ENCODE measurements at places on chromosomes 11 and 22.

DNA sequence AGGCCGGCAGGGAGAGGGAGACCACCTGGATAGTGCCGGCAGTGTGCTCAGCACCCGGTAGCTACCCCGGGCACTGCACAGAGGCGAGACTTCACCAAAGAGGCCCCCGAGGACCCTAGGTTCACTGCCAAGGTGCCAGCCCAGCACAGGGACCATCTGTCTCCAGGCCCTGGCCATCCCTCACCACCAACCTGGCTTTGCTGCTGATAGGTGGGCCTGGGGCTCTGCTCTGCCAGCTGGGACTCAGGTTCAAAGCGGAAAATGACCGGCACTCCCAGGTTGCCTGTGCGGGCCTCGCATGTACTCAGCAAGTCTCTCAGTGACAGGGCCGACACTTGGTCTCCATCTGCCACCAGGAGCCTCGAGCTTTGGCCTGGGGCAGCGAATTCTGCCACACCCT is 812.2 kb downstream of the BRD1 start:
- no peak for DNase-seq

DNA sequence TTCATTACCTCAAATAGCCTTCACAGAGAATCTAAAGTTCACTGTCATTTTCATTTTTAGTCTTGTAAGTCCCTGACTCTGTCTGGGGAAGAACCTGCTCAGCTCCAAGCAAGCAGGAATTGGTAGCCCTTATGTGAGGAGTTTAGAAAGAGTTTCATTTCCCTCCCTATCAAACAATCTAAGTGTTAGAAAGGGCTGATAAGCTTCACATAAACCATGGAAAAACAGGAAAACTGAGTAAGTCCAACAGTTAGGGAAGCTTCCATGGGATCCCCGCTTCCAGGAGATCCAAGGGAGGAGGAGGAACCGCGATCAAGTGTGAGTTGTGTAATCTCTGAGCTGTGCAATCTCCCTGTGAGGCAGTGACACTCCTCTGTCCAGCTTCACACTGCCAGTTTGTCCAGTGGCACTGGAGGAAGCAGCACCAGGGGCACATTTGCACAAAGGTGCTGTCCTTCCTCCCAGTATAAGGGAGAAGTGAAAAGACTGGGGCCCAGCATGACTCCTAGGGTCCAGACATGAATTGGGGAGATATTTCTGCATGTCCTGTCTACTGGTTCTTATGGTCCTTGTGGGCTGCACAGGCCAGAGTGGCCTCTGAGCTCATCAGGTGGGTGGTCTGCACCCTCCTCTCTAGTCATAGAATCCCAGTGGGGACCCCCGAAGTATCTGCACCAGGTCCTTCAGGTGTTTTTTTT is 4.3 kb downstream of the PRAME start:
- DNase-seq: no peak

DNA sequence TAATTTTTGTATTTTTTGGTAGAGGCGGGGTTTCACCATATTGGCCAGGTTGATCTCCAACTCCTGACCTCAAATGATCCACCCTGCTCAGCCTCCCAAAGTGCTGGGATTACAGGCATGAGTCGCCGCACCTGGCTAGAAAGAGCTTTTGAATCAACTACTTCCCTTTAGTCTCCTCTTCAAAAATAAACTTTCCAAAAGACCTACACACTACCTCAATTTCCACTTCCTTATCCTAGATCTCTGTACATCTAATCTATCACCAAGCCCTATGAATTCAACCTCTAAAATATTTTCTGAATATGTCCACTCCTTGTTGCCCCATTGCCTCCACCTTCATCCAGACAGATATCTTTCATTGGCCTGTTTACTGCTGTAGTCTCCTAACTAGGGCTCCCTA is 13.1 kb upstream of the DDX6 start:
- no peak for DNase-seq

GRCh38 chr22:37146051-37146385 is 3.7 kb downstream of the IL2RB start:
- no peak for DNase-seq

DNA sequence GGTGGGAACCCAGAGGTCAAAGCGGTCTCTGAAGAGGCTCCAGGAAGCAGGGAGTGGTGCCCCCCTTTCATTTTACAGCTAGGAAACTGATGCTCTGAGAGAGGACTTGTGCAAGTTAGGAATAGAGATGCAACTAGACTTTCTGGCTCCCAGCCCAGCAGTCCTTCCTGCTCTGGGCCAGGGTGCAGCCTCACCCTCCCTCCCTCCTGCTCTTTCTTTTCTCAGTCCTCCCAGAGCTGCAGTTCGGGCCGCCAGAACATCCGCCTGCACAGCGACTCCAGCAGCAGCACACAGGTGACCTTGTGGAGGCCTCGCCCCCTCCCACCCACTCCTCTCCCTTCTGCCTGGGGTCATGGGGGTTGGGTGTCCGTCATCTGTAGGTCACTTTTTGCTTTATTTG is 51.5 kb downstream of the LHFPL7 start:
- DNase-seq: no peak

DNA sequence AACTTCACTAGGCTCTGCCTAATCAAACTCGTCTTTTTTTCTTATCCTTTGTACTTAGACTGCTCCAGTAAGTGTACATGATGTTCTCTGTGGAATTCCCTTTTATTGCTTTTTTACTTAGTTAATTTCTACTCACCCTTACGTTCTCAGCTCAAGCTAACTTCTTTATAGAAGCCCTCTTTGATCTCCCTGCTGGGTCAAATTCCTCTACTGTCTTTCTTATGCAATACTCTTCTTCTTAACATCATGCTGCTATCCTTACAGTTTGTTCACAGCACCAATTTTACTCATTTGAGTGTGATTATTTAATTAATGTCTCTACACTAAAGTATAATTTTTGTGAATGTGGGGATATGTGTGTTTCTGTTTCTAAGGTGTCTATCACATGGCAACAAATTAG is 498.3 kb downstream of the CNTN5 start:
- no peak for DNase-seq

DNA sequence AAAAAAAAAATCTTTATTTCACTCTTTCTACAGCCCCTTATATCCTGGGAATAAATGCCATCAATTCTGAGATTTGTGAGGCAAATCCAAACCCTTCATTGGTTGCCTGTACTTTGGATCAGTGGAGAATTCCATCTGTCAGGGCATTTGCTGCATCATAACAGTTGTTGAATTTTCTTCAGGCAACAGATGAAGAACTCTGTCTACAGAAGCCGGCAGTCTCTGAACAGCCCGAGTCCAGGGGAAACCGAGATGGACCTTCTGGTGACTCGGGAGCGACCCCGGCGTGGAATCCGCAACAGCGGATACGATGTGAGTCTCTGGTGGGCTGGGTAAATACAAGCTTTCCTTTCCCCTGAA is 82.3 kb downstream of the C11orf91 start:
- DNase-seq: no peak

GRCh38 chr11:95361180-95361579 is 130.2 kb upstream of the SESN3 start:
- DNase-seq: no peak

DNA sequence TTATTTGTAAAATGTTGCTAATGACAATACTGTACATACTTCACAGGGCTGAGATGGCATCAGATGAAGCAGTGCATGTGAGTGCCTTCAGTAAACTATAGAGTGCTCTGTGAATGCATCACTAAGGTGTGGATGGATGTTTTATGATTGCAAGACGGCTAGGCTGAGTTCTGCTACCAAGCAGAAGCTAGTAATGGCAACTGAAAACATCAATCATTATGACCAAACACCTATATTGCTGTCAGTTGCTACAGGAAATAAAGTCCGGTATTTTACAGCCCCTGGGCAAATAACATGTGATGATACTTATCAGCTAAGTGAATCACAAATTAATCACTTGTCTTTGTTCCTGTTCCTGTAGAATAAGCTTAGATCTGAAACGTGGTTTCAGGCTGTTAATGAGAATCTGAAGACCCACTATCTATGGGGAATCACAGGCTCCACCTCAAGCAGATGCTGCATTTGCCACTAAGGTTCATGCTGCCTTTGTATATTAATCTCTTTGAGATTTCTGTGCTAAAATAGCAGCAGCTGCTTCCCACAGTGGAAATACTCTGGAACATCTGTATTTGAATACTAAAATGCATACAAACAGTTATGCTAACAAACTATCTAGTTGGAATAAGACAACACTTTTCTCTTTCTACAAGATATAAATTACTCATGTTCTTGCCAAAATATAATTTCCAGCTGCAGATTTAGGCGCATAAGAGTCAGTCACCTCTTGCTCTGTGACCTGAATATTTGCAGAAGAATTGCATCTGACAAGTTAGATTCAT is 254.0 kb upstream of the PITPNB start:
- DNase-seq: no peak

DNA sequence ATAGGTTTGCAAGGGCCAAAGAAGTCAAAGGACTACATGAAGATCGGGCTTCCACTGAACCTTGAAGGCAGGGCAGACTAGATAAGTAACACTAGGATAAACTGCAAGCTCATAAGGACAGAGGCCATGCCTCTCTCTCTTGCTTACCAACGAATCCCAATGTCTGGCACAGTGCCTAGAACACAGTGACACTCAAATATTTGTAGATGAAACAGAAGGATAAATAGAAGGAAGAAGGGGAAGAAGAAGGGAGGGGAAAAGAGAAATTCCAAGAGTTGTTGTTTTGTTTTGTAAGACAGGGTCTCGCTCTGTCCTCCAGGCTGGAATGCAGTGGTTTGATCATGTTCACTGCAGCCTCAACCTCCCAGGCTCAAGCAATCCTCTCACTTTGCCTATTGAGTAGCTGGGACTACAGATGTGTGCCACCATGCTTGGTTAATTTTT is 26.9 kb downstream of the SIK3 start:
- DNase-seq: no peak

DNA sequence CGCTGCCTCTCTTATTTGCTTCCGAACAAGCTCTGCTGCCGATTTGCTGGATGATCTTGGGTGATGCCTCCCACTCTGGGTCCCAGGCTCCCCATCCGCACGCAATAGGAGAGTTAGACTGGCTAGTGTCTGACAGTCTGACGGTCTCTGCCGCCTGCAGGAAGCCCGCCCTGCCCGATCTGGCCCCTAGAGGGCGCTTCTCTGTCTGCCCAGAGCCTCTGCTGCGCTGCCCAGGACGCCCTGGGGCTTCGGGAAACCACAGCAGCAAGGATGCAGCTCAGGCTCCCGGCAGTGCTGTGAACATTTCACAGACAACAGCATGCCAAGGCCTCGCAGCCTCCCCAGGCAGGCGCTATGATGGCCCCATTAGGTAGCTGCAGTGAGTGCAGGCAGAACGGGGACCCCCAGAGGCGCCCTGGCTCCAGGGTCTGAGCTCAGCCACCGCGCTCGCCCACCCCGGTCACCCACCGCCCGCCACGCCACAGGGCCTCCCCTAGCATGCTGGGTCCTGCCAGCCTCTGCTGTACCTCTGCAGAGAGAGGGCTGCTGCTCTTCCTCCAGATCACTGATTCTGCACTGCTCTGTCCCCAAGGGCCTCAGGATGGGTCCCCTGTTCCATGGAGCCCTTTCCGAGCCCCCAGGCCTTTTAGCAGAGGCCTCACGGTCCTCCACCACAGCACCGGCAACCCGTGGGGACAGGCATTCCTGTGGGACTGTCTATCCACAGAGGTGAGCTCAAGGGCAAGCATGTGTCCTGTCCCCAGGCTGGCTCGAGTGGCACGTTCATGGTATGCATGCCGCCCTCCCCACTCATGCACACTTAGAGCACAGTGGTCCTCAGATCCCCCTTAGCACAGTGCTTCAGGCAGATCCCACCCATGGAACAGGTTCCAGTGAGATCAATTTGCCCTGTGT is 4.3 kb upstream of the BAIAP2L2 start:
- peak; percentile 80 for DNase-seq

DNA sequence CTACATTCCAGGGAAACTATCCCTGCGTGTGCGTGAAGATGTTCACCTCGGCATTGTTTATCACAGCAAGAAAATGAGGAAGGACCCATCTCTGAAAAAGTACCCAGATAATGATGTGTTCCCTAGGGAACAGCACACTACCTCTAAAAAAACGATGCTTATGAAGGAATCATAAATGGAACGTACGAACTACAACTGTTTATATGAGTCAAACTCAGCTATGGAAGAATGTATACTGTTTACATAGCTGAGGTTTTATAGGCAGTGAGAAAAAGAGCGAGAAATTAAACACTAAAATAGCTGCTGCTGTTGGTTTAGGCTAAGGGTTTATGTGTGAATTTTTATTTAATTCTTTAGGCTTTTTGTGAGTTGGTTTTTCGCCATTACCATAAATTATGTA is 48.9 kb downstream of the APOL1 start:
- no peak for DNase-seq

GRCh38 chr11:13298765-13299164 is 21.2 kb downstream of the BMAL1 start:
- no peak for DNase-seq

GRCh38 chr11:83122050-83122449 is 34.9 kb upstream of the PCF11 start:
- DNase-seq: no peak

DNA sequence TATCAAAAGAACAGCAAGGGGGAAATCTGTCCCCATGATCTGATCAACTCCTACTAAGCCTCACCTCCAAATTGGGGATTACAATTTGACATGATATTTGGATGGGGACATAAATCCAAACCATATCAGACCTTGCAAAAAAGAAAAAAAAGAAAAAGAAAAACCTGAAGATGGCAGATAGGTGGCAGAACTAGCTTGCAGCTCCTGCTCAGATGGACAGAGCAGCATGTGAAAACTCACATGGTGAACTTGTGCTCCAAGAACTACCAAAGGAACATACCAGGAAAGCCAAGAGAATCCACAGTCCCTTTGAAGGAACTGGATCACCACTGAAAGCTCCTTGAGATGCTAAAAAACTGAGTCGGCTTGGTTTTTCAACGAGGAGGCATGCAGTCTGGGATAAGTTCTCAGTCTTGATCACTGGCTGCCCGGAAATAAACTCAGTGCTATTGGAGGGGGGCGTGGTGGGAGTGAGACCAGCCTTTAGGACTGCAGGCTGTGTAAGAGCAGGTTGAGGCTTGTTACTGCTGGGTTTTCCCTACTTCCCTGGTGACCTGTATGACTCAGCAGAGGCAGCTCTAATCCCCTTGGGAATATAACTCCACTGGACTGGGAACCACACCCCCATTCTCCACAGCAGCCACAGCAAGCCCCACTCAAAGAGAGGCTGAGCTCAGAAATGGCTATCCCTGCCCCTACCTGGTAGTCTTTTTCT is 358.3 kb upstream of the ARHGAP42 start:
- DNase-seq: peak; percentile 52

- DNase-seq: no peak
Observed at GRCh38 chr22:32018056-32018455, 25.0 kb upstream of the SLC5A1 start.

DNA sequence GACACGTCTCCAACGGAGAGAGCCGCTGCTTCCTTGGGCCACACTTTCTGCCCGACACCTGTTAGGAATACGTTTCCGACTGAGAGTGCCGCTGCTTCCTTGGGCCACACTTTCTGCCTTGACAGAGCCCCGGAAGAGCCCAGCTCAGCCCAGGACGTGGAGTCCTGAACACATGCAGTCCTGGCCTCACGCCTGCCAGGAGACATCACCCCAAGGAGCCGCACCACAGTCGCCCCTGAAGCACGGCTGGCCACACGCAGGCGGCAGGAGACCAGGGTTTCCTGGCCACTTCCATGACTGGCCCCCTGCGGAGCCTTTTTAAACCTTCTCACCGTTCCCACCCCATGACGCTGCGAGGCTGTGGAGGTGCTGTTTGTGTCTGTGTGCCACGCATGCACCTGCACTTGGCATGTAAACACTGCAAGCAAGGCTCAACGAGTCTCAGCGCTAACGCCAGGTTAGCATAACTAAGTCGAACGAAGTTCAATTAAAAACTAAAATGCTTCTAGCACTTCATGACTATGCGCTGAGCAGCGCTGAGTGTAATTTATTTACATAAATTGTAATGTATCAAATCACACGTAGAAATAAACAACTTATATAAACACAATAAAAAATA is 8.8 kb downstream of the TOLLIP start:
- no peak for DNase-seq
